ENCODE measurements at places on chromosomes 1 and 21. TPM values are rescaled to one million over a fixed set of nuclear protein-coding genes. Genes with fewer than 3 reads are reported as not detected.

DNA sequence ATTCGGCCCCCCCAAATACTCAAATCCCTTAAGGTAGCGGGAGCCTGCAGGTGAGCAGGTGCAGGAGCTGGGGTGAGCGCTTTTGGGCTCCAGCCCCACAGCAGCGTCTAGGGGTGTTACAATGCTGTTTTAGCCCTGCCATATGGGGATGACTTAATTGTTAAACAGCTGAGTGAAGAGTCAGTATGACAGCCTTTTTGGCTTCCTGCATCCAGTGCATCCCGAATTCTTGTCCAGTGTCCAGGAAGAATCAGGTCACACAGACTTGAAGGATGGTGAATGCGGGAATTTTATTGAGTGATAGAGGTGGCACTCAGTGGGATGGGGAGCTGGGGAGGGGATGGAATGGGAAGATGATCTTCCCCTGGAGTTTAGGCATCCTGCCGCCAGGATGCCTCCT, 30.4 kb upstream of the HHAT start:
- DNase-seq = no peak

DNA sequence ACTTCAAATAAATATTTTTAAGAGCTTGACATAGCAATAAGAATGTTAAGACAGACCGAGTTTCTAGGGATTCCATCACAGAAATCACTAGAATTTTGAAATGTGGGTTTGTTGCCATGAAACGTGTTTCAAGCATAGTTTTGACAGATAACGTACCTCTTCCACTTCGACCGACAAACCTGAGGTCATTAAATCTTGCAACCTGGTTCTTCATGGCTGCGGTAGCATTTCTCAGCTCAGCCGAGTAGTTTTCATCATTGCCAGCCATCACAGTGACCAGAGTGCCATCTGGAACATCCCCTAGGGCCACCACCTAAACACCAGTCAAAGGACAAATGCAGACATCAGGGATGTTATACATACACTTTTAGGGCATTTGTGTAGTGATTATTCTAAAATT, 168.7 kb downstream of the RUNX1 start:
- no peak for DNase-seq

DNA sequence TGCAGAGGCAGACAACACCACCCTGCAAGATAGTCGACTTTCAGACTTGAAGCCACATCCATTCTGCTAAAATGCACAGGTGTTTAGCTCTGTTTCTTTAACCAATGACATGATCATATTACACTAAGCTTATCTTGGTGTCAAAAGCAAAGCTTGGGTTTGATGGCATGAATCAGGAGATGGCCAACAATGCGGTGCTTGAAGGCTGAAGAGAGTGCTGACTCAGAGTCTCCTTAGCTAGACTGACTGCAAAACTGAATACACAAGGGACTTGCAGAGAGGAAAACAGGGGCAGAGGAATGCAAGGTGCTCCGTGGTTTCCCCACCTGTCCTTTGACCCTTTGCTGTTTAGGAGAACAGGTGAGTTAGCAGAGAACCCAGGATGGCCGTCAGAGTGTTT, 262.6 kb downstream of the SIPA1L2 start:
- DNase-seq = no peak

The CCDC17 gene
- total RNA-seq = 8.4 TPM

The FBLIM1 gene
- 10.4 TPM for total RNA-seq

DNA sequence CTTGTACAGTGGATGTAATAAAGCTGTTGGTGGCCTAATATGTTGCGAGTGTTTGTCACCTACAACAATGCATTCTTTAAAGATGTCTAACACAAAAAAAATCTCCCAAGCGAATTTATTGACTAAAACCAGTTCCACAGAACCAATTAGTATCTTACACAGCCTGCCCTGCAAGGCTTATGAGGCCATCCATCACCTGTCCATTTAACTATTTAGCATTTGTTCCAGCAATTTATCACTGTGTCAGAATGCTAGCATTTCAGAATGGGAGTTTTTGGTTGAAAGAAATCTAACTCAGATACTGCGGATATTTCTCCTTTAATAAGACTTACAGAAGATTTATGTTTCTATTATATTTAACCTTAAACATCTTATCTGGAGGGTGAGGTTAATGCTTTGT, 831.1 kb upstream of the PRMT6 start:
- DNase-seq = no peak

- no peak for DNase-seq
Measured at GRCh38 chr1:64984106-64984505, 17.8 kb upstream of the JAK1 start.

DNA sequence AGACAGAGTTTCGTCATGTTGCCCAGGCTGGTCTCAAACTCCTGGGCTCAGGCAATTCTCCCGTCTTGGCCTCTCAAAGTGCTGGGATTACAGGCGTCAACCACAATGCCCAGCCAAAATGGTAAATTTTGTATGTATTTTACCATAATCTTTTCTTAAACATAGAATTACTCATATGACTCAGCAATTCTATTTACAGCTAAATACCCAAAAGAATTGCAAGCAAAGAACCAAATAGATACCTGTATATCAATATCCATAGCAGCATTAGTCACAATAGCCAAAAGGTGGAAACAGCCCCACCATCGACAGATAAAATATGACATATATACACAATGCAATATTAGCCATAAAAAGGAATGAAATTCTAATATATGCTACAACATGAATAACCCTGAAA, 36.5 kb downstream of the TESK2 start:
- no peak for DNase-seq
